ENCODE measurements at places on chromosomes 13 and 19.

DNA sequence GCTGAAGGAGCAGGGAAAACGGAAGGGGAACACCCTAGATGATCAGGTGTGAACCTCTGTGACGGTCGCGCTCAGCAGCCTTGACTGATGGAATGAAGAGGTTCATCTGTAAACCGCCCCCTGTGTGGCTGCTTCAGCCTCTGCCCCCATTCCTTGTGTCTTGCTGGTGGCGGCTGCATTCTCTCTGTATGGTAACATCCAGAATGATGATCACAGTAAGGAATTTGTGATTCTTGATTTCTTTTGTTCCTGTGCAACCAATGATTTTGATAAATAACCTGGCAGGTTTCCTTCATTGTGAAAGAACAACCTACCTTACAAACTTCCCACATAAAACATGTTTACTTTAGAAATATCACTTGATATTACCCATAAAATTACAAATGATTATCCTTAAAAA is 118.7 kb upstream of the MCF2L start:
- no peak for DNase-seq

GRCh38 chr19:42268142-42268703 is 829 bp upstream of the CIC start:
- peak; percentile 98 for DNase-seq

GRCh38 chr13:99313501-99313900 is 6.3 kb upstream of the GPR183 start:
- no peak for DNase-seq

- DNase-seq = no peak
Measured at GRCh38 chr19:55044286-55044685, 6.2 kb upstream of the GP6 start.

DNA sequence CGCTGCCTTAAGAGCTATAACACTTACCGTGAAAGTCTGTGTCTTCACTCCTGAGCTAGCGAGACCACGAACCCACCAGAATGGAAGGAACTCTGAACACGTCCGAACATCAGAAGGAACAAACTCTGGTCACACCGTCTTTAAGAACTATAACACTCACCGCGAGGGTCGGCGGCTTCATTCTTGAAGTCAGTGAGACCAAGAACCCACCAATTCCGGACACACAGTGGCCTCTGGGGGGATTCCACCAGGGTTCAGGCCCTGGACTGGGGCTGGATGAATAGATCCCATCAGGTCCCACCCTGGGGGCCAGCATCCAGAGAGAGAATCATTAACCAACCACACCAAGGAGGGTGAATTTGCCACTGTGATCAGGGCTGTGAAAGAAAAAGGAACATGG is 55.8 kb upstream of the ATP12A start:
- DNase-seq = no peak

DNA sequence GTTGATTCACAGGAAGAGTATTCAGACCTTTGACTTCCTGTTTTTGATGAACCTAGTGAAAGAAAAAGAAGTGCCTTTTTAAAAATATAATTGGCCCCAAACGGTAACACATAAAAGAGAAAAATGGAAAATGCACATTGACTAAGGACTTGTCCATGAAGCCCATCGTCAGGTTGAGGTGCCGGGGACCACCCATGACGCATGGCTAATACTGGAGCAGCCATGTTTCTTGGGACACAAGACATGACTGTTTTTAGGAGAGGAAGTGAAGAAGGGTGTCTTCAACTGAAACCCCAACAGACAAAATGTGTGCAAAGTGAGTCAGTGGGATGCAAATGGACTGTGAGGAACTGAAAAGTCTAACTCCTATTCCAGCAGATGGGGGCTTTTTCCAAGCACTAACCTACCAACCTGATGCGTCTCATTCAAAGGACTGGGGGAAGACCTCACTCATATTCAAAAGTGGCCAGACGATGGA is 459.4 kb downstream of the FOXO1 start:
- DNase-seq = no peak

DNA sequence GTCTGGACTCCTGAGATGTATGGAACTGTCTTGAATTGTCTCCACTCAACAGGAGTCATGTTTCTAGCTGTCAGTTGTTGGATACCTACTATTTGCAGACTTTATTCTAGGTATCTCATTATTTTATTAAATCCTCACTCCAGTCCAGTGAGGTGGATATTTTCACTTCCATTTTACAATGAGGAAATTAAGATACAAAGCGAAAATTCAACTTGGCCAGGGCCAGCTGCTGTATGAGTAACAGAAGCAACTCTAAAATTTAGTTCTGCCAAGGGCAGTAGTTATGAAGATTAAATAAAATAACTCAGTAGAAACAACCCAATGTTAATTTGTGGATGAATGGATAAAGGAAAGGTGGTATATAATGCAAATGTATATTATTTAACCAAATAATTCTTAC is 12.6 kb upstream of the NDFIP2 start:
- DNase-seq = no peak
